ENCODE measurements at places on chromosomes 1 and 21.
A peak's percentile ranks its signal among the peaks of the same experiment; 100 is the strongest.

DNA sequence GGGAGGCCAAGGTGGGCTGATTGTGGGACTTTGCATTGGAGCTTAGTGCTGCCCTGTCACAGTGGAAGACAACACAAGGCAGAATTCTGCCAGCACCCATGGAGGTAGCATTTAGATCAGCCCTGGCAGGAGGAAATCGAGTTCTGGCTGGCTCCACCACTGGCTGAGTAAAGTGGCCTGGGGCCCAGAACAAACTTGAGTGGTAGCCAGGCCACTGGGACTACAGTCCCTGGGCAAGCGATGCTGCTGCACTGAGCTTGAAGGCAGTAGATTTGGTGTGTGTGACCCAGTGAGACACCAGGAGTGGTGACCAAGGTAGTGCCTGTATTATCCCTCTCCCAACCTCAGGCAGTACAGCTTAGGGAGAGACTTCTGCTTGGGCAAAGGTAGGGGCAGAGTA lies 22.5 kb upstream of the UHMK1 start:
- no peak for DNase-seq

- DNase-seq = no peak
Observed at GRCh38 chr1:52554267-52554640, 1.4 kb upstream of the TUT4 start.

DNA sequence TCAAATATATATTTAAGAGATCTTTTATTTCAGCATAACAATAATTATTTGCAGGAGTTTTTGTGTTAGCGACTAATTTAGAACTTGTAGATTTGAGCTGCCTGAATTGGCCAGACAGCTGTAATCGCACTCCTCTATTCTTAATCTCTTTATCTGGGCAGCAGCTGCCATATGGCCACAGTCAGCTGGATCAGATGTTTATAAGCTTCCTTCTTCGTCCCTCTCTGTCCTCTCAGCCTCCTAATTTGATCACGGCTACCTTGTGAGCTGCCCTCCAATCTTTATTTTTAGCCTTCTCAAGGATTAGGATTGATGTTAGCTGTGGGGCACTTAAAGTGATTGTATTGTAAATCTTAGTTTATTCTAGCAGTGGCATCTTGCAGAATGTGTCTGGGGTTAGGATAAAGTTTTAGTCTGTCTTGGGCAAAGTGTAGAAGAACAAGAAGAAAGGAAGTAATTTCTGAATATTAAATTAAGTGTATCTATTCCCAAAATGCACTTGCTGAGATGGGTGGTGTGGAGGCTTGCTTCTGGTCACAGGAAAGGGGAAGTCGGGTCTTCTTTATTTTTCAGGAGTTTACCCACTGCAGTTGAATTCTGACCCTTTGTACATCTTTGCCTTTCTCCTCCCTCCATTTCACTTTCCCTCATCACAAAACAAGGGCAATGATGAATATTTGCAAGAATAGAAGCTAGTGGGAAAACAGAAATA lies 1.1 kb downstream of the ZBTB18 start:
- DNase-seq = no peak

DNA sequence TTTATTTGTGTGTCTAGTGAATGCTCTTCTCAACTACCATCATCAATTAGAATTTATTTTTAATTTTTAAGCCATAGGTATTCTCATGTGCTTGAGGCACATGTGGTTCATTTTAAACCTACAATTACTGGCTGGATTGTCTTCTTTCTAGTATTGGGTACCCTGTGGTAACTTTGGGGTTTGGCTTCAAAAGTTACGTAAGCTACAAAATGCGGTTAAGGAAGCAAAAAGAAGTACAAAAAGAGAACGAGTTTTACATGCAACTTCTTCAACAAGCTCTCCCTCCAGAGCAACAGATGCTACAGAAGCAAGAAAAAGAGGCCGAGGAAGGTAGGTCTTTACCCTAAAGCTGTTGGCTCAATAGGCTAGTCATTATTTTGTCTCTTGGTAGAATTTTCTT lies 25.8 kb downstream of the MACO1 start:
- no peak for DNase-seq

GRCh38 chr1:34696981-34697380 lies 57.9 kb upstream of the GJB5 start:
- DNase-seq = no peak

DNA sequence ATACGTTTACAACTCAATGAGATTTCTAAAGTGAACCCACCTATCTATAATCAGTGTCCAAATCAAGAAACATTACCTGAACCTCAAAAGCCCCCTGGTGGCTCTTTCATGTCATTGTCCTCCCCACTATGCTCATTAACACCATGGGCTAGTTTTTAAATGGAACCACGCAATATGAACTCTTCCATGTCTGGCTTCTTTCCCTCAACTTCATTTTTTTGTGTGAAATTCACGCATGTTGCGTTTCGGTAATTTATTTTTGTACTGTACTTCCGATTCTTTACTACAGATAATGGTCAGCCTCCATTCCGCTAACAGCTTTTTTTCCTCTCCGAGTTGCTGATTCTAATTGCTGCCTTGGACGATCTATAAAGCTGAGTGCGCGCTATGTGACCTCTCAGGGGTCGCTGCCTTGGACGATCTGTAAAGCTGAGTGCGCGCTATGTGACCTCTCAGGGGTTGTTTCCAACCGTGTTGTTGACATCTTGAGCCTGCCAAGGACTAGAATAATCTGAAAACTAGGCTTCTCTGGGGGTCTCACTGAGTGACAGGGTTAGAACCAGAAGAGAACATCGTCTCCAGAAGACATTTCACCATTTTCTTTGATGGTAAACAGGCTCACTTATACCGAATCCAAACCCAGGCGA lies 1.1 kb upstream of the CACYBP start:
- peak; percentile 30 for DNase-seq
